ENCODE measurements at places on chromosomes 7 and 10.

GRCh38 chr10:87827681-87828080 lies 9.7 kb upstream of the ATAD1 start:
- DNase-seq = no peak

- peak; percentile 79 for DNase-seq
Observed at GRCh38 chr10:45373576-45374349, at the start of gene ALOX5. Gene ALOX5, plus strand, starts transcription at chr10:45374216. Its CDS starts 64 bp downstream, at chr10:45374280.

DNA sequence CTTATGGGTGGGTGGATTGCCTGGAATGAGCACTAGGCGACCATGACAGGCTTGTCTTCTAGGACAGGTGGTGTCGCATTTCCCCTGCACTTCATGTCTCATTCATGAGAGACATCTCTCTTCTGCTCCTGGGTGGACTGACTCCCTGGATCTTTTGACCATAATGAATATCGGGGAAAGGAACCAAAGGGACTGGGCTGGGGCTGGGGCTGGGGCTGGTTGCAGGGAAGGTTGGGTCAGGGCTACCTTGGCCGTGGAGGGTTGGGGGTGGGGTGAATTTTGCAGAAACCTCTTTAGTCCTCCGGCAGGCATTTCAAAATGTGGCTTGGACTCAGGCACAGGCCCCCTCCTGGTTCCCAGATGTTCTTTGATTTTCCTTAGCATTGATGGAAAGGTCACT lies 319.2 kb downstream of the ZNF716 start:
- DNase-seq = no peak

DNA sequence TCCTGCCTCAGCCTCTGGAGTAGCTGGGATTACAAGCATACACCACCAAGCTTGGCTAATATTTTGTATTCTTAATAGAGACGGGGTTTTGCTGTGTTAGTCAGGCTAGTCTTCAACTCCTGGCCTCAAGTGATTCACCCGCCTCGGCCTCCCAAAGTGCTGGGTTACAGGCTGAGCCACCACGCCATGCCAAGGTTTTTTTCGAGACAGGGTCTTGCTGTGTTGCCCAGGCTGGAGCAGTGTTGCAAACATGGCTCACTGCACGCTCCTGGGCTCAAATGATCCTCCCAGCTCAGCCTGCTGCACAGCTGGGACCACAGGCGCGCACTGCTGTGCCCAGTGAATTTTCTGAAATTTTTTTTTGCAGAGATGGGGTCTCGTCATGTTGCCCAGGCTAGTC lies 3.3 kb upstream of the SEC31B start:
- no peak for DNase-seq

DNA sequence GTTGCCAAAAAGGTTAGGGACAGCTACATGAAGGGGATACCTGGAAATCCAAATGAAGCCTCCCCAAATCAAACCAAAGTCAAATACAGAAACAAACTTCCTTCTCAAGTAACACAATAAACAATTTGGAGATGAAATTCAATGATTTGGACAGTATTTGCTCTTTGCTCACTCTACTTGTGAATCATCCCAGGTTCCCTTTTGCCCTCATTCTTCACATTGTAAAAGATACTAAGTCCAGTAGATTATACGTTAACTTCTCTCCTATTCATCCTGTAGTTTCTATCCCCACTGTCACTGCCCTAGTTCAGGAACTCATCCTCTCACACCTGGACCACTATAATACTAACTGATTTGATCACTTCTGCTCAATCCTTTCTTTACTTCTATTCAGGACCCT lies 28.3 kb downstream of the FZD1 start:
- no peak for DNase-seq

- DNase-seq = no peak
Observed at GRCh38 chr10:484925-485661, 204.4 kb downstream of the DIP2C start.

DNA sequence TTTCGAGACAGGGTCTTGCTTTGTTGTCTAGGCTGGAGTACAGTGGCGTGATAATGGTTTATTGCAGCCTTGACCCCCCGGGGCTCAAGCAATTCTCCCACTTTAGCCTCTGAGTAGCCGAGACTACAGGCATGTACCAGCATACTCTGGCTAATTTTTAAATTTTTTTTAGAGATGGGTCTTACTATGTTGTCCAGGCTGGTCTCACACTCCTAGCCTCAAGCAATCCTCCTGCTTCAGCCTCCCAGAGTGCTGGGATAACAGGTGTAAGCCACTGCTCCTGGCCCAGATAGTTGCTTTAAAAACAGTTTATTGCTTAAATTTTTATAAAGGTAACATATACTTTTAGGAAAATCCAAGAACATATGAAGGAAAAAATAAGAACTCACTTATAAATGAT lies 26.3 kb downstream of the NEURL1 start:
- no peak for DNase-seq

DNA sequence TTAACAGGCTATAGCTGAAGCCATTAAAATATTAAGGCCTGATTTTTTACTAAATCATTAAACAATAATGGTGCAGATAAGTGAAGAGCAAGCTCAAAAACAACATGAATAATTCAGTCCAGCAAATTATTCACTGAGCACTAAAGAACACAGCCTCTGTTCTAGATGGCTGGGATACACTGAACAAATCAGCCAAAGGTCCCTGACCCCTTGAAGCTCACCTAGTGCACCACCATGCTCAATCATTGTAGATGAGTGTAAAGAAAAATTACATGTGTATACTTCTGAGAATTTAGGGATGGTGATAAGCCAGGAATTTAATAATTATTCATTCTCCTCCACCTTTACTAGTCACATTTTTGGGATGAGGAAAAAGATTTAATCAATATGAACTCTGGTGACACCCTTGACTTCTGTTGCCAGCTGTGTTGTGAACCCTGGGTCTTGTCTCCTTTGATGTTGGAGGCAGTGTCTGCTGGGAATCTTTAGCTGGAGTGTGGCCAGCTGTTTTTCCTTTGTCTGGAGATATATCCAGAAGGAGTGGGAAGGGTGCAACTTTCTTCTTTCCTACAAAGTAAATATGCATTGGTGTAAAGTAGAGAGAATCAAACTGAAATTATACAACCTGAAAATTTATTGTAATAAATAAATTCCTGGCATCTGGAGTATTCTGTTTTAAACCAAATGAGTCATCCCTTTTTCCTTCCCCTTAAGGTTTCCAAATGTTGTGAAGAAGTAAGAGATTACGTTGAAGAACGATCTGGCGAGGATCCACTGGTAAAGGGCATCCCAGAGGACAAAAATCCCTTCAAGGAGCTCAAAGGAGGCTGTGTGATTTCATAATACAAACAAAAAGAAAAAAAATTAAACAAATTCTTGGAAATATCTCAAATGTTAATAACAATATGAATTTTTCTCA lies 4.0 kb downstream of the GNGT1 start:
- no peak for DNase-seq

- no peak for DNase-seq
Observed at GRCh38 chr10:18822156-18822555, 162.9 kb downstream of the ARL5B start.

- no peak for DNase-seq
Observed at GRCh38 chr7:117347962-117348672, 25.3 kb upstream of the WNT2 start.

GRCh38 chr7:149436358-149436757 lies 24.5 kb downstream of the ZNF777 start:
- DNase-seq = no peak

DNA sequence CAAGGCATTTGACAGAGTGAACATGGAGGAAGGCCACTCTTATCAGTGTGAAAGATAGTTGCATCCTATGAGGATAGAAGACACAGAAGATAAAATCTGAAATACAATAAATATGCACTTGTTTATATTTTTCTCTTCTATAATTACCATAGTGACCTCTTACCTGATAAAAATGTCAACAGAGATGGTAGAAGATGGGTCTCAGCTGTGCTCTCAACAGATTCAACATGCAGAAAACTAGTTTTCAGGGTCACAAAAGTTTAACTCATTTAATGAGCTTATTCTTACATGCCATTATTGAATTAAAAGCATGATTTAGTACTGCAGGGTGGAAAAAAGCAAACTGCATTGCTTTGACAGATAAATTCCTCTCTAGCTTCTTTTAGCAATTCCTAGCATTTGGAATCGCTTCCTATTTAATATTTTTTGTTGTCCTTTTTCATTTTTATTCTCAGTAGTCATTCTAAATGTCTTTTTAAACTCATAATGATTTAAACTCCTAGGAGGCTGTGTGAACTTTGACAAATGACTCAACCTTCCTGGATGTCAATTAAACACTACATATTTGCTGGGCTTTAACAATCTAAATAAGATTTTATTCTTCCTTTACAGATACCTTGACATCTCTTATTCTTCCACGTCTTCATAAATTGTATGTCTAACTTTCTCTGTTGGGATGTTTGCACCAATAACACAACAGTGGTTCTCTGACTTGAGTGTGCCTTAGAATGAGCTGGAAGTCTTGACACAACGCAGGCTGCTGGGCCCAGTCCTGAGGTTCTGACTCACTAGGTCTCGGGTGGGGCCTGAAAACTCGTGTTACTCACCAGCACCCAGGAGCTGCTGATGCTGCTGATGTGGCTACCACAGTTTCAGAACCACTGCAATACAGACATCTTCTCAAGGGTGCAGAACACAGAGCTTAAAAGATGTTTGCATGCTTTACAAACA lies 565.5 kb upstream of the IGFBP3 start:
- DNase-seq = peak; percentile 28

DNA sequence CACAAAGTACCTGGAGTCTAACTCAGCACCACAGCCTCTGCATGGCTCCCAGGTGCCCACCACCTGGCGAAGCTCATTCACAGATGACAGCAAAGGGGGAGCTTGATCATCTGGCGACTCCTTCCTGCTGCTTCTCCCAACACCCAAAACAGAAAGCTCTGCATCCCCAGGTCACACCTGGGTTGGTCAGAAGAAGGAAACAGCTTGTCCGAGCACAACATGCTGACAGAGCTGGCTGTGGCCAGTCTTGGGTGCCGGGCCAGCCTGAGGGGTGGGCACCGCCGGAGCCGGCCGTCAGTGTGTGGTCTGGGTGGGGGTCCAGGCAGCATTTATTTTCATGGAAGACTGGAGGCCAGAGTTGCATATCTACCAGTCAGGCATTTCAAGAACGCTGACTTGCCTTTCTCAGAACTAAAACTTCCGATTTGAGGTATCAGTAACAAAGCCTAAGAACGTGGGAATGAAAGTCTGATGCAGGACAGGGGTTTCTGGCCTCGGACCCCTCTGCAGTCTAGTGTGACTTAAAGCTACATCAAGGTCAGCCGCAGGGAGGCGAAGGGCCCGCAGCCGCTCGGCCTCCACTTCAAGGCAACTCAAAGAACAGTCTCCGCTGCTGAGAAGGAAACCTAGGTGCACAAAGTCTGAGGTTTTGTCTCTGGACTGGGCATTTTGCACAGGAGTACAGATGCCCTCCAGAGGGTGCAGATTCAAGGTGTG lies 109.6 kb downstream of the CYTH3 start:
- DNase-seq = no peak

All from transverse colon (tissue), 4 donors.